ENCODE measurements at places on chromosomes 2 and 18.

- DNase-seq, result no peak
Observed at GRCh38 chr2:143392358-143392757, 263.1 kb downstream of the ARHGAP15 start.

GRCh38 chr2:230870544-230871360 lies 6.0 kb downstream of the ITM2C start:
- no peak for DNase-seq

- peak; percentile 75 for DNase-seq
Observed at GRCh38 chr2:23449413-23449812, 64.4 kb downstream of the KLHL29 start.

GRCh38 chr2:112917856-112918255 lies 6.9 kb downstream of the IL37 start:
- no peak for DNase-seq

- no peak for DNase-seq
Observed at GRCh38 chr2:10471955-10472354, 23.8 kb upstream of the ODC1 start.
